ENCODE measurements at places on chromosomes 5 and 9.
A peak's percentile ranks its signal among the peaks of the same experiment; 100 is the strongest.

- DNase-seq, result no peak
Measured at GRCh38 chr9:125789196-125789595, 42.0 kb downstream of the PBX3 start.

DNA sequence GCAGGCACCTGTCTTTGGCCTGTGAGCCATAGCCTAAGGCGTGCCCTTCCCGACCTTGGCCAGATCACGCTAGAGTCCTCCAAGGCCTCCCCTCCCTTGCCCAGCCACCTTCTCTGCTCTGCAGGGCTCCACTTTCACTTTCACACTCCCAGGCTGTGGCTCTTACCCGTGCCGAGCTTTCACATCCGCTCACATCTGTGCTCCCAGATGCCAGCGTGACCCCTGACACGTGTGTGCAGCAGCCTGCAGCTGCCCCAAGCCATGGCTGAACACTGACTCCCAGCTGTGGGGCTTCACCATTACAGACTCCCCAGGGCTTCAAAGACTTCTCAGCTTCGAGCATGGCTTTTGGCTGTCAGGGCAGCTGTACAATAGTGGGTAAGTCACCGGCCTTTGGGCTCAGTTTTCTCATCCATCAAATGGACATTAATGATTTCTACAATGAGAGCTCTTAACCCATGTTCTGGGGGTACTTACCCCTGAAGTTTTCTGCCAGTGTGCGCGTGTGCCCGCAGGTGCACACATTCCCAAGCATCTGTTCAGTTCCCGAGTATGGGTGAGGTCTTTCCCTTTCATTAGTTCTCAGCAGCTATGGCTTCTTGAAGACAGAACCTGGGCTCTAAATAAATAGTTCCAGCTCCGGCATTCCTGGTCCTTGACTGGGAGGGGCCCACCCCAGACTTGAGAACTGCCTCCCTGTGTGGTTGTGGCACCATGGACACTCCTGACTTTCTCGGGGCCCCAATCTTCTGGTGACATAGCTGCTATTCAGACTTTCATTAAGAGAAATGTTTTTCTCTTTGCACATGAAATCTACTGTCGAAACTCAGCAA is 118.6 kb downstream of the RGS3 start:
- no peak for DNase-seq

GRCh38 chr9:2289263-2289662 is 274.1 kb downstream of the SMARCA2 start:
- no peak for DNase-seq

DNA sequence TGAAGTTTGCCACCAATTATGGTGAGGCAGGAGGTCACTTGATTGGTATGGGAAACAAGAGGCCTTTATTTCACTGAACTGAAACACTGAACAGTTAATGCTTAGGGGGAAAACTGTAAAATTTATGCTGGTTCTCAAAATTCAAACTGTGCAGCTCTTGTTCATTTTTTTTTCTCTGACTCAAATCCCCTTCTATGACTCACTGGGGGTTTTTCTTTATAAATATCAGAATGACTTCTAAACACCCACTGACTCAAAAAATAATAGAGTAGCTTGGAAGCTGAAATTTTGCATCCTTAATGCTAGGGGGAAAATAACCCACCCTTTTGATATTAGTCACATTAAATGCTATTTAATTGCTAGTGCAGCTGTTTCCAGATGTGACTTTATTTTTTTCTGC is 24.1 kb upstream of the OTP start:
- no peak for DNase-seq

DNA sequence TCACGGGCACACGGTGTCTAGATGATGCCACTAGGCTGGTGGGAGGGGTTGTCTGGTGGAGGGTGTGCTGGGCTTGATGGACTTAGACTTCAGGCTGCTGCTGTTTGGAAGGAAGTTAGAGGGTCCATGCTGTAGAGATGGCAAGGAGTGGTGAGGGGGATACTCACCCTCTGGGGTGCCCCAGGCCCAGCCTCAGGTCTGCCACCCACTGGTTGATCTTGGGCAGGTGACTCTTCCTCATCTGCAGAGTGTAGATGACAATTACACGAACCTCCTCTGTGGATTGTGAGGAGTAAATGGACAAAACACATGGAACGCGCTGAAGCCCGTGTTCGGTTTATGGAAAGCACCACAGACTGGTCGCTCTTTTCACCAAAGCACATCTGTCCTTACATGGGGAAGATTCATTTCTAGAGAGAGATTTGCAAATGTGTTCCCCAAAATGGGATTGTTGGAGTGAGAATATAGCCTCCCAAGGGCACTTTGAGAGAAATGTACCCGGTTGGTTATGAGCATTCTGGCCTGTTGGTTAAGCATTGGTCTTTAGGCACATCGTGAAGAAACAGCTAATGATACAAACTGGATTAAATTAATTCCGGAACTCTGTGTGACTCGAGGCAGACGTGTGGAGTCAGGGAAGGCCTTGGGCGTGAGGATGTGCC is 58.2 kb downstream of the ZNF618 start:
- DNase-seq, result no peak

DNA sequence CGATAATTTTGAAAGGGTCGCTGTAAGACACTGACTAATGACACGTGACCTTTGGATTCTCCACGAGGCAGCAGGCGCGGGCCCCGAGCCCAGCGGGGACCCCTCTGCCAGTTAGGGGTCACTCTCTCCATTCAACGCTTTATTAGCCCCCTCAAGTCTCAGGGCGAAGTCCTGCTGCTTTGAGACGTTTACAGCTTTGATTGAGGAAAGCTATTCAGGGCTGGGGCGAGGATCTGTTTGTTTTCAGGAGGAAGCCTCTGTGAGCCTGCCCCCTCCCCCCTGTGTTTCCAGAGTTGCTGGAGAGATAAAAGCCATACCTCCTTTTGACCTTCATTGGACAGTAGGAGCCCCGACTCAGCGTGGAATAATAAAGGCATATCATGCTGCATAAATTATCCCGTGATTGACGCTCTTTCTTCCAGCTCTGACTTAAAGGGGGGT is 31.4 kb upstream of the MSX2 start:
- no peak for DNase-seq

GRCh38 chr5:58116346-58116745 is 343.5 kb downstream of the PLK2 start:
- no peak for DNase-seq

DNA sequence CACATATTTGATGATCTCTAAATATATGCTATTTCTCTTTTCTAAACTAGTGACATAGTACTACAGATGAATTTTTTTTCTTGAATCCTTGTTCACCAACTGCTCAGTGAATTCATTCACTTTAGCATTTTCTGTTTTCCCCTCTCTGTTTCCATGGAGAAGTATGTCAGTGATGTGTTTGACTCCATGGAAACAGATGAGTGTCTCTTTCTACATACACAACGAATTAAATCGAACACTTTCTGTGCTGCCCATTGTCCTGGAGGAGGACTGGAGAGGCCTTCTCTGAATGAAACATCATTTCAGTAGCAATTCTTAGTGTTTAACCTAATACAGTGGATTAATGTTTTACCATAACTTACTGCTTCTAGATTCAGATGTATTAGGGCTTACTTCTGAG is 9.5 kb downstream of the INVS start:
- no peak for DNase-seq

DNA sequence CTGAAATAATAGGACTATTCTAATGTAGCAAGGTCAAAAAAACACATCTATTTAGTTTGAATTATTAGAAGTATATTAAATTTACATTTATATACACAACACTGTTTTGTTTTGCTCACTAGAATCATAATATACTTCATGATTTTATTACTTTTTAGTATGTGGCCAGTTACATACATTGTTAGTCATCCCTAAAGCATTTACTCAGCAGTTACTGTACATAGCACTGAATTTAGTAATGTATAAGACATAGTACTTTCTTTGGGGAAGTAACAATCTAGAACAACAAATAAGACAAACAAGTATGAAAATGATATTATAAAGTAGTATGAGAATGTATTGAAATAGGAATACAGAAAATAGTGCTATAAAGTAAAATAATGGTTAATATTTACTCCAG is 28.2 kb downstream of the ERCC8 start:
- DNase-seq, result no peak

- DNase-seq, result no peak
Measured at GRCh38 chr5:65802080-65802479, 80.1 kb downstream of the NLN start.

GRCh38 chr5:169248996-169249395 is 51.9 kb downstream of the SLIT3 start:
- no peak for DNase-seq

GRCh38 chr5:143014017-143014651 is 244.0 kb downstream of the ARHGAP26 start:
- peak; percentile 30 for DNase-seq

DNA sequence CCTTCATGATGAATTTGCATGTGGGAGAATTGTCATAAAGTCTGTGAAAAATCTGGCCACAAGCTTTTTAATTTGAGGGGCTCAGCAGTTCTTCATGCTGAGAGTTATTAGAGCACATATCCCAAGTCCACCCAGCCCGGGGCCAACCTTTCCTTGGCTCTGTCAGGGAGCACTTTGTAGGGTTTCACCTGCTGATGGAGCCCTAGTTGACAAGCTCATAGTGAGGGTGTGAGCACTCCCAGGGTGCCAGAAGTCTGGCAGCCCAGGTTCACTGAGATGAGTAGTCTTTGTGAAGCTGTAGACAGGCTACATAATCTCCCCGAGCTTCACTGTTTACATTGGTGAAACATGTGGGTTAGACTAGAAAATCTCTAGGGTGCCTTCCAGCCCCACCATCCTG is 97.2 kb upstream of the NREP start:
- no peak for DNase-seq

- no peak for DNase-seq
Measured at GRCh38 chr9:103627731-103628130, 466.4 kb upstream of the SMC2 start.

- DNase-seq, result peak; percentile 51
Measured at GRCh38 chr9:17578911-17579793, at the start of gene SH3GL2. SH3GL2 (plus strand) TSS chr9:17579066.

GRCh38 chr9:20070336-20070735 is 281.5 kb upstream of the SLC24A2 start:
- DNase-seq, result no peak

DNA sequence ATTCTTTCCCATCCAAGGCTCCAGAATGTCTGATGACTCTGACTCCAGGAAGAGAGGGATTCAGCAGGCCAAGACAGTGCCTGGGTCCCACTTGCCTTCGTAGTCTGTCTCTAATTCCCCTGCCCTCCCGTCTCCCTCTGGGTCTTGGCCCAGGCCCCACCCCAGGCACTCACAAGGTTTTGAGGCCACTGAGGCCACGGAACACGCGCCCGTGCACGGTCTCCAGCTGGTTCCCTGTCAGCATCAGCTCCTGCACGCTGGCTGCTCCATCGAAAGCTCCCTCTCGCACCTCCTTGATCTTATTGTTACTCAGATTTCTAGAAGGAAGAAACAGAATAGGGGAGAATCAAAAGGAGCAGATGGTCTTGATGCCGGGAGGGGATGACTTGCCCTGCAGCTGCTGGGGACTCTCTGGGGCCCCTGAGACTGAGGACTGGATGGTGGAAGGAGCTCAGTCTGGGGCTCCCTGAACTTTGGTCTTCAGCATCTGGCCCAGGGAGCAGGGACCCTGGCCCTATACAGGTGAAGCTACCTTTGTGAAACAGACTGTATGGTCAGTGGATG is 174.6 kb upstream of the PANK3 start:
- no peak for DNase-seq

- DNase-seq, result no peak
Measured at GRCh38 chr5:98482321-98483300, 290.9 kb upstream of the RGMB start.

- no peak for DNase-seq
Measured at GRCh38 chr5:140420665-140421361, 19.2 kb downstream of the ANKHD1 start.

GRCh38 chr9:135391759-135392158 is 87.8 kb upstream of the PPP1R26 start:
- DNase-seq, result no peak

All from NCI-H1048 (cell line).